ENCODE measurements at places on chromosomes 2 and 18.

DNA sequence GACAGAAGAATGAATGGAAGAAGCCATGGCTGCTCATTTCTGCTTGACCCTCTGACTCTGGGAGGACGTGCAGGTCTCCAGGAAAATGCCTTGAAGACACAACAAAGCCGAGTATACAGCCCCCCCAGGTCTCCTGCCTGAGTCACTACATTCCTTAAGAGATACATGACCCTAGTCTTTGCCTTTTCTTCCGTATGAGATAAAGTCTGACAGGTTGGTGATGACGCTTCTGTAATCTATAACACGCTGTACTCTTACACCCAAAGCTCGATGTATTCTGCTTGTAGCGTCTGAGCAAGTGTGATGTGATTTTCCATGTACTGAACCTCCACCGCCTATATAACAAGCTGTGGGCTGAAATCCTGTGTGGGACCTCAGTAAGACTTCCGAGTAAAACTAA lies 77.3 kb downstream of the KCTD1 start:
- no peak for DNase-seq

GRCh38 chr2:70354264-70354949 lies 52.5 kb upstream of the FAM136A start:
- DNase-seq, result no peak

GRCh38 chr18:10776493-10776892 lies 250.7 kb downstream of the NAPG start:
- no peak for DNase-seq

GRCh38 chr2:63840081-63840784 lies 1.5 kb upstream of the UGP2 start:
- no peak for DNase-seq

DNA sequence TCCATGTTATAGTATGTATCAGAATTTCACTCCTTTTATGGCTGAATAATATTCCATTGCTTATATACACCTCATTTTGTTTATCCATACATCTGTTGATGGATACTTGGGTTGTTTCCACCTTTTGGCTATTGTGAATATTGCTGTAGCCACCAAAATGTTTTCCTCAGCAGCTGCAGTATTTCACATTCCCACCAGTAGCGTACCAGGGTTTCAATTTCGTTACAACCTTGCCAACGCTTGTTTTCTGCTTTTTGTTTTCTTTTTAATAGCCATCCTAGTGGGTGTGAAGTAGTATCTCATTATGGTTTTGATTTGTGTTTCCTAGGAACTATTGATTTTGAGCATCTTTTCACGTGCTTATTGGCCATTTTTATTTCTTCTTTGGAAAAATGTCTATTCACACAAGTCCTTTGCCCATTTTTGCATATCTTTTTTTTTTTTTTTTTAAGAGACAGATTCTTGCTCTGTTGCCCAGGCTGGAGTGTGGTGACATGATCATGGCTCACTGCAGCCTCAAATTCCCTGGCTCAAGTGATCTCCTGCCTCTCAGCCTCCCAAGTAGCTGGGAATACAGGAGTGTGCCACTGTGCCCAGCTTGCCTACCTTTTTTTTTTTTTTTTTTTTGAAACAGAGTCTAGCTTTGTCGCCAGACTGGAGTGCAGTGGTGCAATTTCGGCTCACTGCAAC lies 14.2 kb downstream of the UBXN2A start:
- DNase-seq, result no peak

DNA sequence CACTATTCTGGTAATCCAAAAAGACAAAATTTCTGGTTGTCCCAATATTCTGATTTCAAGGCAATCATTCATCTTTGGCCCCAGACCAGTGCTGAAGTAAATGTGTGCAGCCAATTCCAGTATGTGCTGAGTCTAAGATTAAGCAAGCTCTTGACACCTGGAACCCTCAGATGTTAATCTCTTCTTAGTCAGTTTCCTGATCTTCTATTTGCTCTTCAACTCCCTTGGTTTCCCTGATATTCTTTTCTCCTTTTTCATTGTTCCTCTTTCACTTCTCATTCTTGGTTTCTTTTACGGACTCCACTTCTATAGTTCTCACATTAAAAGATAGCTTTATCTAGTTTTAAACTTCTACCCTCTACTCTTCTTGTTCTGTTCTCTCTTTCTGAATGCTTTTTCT lies 445.7 kb upstream of the FANCL start:
- no peak for DNase-seq

DNA sequence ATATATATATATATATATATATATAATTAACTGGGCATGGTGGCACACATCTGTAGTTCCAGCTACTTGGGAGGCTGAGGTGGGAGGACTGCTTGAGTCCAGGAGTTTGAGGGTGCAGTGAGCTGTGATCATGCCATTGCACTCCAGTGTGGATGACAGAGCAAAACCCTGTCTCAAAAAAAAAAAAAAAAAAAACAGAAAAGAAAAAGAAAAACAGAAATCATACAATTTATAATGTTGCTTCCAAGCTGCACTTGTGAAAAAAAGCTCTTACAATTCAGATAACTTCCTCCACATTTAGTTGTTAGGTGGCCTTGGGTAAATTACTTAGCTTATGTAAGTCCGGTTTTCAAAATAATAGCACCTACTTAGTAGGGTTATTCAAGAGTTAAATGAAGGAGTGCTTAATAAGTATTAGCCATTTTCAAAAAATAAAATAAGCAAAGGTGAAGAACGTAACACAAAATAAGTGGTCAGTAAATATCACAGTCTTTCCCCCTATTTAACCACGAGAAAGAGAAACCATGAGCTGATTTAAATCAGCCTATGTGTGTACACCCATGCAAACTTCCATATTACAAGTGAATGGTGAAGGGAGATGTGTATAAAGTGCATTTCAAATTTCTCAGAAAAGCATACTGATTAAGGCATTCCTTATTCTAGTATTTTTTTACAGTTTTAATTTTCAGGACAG lies 2.3 kb downstream of the WIPF1 start:
- peak; percentile 12 for DNase-seq

- DNase-seq, result no peak
These were observed 15.3 kb upstream of the IL36G start for GRCh38 chr2:112962308-112963175.

GRCh38 chr2:172409042-172409441 lies 18.3 kb upstream of the ITGA6 start:
- no peak for DNase-seq

DNA sequence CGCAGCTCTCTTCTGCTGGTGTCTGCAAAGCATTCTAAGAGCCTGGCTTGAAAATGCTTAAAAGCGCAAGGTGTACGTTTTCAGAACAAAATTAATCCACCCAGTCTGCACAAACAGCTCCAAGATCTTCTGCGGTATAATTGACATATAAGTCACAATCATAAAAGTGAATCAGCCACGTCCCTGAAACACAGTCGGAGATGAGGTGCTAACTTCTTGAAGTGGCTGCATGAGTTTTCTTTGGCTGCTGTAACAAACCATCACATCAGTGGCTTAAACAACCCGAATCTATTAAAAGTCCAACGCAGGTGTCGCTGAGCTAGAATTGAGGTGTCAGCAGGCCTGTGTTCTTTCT lies 32.6 kb downstream of the ARL4C start:
- DNase-seq, result no peak

GRCh38 chr18:8056723-8057122 lies 489.6 kb downstream of the PTPRM start:
- DNase-seq, result no peak

GRCh38 chr2:60488291-60488690 lies 65.2 kb downstream of the BCL11A start:
- DNase-seq, result no peak

Data from inflammatory macrophage treated with lipopolysaccharide for 1 hour (primary cell).